ENCODE measurements at places on chromosomes 5 and 9.

DNA sequence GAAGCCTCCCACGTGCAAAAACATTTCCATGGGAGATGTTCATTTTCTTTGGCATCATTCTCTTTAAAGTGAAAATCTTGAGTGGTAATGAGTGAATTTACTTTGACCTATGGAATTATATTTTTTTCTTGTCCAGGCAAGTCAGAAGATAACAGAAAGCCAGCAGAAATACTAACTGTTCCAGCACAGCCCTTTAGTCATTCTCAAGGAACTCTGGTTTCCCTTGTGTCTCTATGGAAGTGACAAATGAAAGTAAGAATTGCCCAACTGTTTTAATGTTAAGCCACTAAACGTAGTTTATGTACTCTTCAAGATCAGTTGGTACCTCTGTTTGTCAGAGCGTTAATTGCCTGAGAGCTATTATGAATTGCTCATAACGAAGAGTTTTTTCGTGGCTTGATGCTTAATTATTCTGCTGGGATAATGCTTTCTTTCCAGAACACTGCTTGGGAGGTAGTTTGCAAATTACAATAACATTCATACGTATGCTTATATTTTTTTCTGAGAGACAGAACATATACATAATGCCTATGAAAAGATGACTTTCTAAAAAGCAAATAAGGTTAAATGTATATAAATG, 84.5 kb upstream of the CER1 start:
- no peak for DNase-seq

- no peak for DNase-seq
Observed at GRCh38 chr5:123752552-123753179, 240.7 kb downstream of the CSNK1G3 start.

- no peak for DNase-seq
Observed at GRCh38 chr9:115781070-115781736, 372.4 kb upstream of the PAPPA start.

- DNase-seq = no peak
Observed at GRCh38 chr5:14197056-14197455, 53.9 kb downstream of the TRIO start.

- no peak for DNase-seq
Observed at GRCh38 chr5:72539038-72539437, 31.8 kb upstream of the ZNF366 start.

- DNase-seq = no peak
Observed at GRCh38 chr9:95689669-95690068, 172.9 kb upstream of the PTCH1 start.

DNA sequence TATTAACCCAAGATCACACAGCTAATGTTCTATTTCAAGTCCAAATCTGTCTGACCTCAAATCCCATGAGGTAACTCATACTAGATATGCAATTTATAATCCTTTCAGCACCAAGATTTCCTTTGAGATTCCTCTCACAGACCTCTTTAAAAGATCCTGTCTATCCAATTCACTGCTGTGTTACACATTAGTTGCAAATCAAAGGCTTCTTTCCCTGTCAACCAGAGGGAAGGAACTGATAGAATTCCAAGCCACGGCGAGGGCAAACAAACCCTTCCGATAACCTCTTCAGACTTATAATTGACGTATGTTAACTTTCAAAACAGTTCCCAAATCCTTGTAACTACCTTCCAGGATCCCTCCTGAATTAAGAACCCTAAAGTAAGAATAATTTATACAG, 168.9 kb downstream of the DRD1 start:
- no peak for DNase-seq

DNA sequence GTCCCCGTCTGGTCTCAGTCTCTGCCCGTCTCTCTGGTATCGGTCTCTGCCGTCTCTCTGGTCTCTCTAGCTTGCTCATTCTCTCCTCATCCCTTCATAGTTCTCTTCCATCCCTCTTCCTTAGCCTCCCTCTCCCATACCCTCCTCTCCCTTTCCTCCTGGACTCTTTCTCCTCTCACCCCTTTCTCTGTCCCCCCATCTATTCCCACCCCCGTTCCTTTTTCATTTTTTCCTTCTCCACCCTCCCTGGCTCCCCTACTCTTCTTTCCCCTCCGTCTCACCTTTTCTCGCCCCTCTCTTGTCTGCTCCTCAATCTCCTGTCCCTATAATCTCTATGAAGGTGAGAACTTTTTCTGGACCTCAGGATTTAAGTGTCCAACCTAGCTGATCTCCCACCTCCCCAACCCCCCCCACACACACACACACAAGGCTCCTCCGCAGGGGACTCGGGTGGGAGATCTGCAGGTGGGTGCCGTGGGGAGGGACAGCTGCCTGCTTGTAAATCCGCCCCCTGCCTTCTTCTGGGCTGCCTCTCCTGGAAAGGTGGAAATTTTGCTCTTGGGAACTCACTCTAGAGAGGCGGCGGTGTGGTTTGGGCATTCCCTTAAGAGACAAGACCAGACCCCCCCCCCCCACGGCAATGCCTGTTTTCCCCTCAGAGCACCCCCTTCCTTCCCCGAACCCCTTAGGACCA, 953 bp downstream of the UBE2QL1 start:
- DNase-seq = no peak

DNA sequence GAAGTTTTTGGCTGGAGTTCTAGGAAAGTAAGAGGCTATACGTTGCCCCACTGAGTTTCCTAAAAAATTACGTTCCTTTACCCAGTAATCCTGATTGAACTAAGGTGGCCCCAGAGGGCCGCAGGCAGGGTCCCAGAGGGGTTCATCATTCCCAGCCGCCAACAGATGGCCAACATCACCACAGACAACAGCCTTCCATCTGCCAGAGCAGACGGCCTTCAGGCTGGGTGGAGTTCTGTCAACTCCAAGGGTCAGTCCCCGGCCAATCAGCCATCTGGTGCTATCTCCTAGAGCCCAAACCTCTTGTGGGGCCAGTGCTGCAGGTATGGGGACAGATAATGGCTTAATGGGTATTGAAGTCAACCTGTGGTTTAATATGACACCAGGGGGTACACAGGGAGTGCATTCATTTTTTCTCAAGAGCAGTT, 30.4 kb downstream of the TBC1D2 start:
- no peak for DNase-seq

- no peak for DNase-seq
Observed at GRCh38 chr9:87337335-87338087, 160.2 kb upstream of the DAPK1 start.

DNA sequence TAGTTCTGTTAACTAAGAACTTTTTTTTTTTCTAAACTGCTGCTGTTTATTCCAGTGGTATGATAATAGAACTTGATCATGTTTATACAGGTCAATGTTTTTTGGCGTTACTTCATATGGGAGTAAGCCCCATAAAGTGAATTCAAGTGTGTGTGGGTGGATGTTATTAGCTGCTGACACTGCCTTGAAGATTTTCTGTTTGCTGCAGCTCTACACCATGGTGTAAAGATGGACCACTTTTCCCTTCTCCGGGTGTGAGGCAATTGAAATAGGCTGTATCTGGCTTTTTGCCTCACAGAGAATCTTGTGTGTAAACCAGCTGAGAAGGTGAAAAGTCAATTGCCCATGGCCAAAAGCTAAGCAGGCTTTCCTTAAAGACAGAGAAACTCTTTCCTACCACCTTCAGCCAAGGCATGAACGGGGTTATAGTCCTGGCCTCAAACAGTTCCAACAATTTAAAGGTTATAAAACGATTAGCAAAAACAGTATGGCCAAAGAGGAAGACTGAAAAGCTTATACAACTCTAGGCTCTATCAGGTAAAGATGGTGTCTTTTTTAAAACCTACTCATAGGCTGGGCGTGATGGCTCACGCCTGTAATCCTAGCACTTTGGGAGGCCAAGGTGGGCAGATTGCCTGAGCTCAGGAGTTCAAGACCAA, 33.9 kb upstream of the ABCA1 start:
- DNase-seq = no peak
